ENCODE measurements at places on chromosomes 5 and 9.
A peak's percentile ranks its signal among the peaks of the same experiment; 100 is the strongest.

DNA sequence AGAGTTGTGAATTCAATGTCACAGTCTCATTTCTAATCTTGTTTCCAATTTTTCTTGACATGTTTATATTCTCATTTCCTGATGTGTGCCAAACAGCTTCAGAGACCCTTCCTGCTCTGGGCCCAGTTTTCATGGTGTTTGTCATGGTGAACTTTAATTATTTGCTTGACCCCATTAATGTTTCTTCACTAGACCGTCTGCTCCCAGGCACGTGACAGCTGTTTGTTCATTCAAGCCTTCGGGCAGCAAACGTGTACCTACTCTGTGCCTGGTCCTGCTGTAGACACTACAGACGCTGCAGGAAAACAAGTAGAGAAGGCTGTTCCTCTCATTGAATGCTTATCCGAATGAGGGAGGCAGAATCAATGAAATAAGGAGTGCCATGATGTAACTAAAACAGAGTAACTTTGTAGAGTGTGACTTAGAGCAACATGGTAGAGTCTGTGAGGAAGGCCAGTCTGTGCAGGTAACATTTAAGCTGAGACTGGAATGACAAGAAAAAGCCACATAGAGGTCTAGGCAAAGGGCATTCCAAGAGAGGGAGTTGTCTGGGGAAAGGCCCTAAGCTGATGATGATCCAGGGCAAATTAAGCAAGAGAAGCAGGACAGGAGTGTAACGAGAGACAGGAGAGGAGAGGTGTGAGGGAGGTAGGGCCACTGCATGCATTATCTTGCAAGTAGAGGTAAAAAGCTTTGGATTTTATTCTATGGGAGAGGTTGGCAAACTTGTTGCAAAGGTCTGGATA, 191.4 kb downstream of the SEMA5A start:
- DNase-seq, result no peak

DNA sequence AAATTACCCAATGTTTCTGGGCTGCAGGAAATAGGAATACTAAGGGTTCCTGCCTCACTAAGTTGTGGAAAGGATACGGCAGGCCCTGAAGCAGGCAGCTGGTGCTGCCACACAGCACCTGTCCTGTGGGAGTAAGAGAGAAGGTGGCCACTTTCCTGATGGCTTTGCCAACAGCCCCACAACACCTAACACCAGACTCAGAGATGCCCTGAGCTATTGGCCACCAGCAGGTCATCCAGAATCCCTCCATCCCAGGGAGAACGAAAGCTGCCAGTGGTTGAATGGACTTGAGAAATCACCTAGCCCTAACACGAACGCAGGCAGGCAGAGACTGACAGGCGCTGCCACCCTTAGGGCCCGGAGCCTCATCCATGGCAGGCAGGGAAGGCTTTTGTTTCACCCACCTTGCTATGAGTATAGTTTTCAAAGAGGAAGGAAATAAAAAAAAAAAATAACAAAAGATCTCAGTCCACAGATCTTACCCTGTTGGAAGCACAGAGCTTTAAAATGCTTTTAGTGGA, 82.2 kb downstream of the DCP2 start:
- DNase-seq, result no peak

- DNase-seq, result no peak
Measured at GRCh38 chr9:123002754-123003153, 30.7 kb upstream of the GPR21 start.

GRCh38 chr5:124045412-124045811, 533.4 kb downstream of the CSNK1G3 start:
- no peak for DNase-seq

- no peak for DNase-seq
Measured at GRCh38 chr5:4142842-4143241, 547.2 kb downstream of the IRX1 start.

- DNase-seq, result no peak
Measured at GRCh38 chr5:32163053-32163452, 11.1 kb downstream of the GOLPH3 start.

GRCh38 chr5:6360323-6361072, 17.8 kb downstream of the MED10 start:
- DNase-seq, result no peak

GRCh38 chr9:76725011-76725546, 39.2 kb upstream of the PCA3 start:
- DNase-seq, result no peak

- no peak for DNase-seq
Measured at GRCh38 chr9:110592044-110592830, 12.7 kb upstream of the SVEP1 start.

DNA sequence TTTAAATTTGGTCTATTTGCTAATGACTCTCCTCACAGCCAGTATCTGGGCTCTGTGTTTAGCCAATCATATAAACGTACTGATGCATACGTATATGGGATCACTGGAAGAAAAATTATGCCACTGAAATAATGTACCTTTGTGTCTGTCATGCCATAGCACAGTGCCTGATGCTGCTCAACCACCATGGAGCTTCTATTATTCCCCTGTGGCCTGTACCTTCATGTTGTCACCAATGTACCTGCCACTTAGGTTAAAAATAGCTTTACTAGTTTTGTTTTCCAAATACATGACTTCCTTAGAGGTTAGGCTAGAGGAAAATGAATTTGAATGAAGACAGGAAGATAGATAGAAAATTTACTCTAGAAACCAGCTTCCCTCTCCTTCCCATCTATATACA, 34.6 kb downstream of the HACD4 start:
- no peak for DNase-seq

DNA sequence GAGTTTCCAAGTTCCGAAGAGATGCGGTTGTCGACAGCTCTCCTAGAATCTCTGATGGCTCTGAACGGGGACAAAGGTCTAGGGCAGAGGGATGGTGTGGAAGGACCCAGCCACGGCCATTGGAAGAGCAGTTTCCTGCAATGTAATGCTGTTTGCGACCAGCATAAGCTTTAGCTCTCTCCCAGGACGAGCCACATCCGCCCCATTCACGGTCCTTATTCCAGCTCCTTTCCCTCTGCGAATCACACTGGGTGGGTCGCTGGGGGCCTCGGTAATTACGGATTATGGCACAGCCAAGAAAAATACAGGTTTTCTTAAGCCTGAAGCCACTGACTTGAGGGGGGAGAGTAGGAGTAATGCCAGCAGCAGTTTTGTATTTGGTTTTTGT, 22.7 kb downstream of the ANXA2R start:
- DNase-seq, result peak; percentile 46

GRCh38 chr5:141084487-141084989, 9.9 kb upstream of the PCDHB2 start:
- DNase-seq, result peak; percentile 32

- DNase-seq, result no peak
Measured at GRCh38 chr9:87010626-87011025, 63.3 kb upstream of the GAS1 start.

DNA sequence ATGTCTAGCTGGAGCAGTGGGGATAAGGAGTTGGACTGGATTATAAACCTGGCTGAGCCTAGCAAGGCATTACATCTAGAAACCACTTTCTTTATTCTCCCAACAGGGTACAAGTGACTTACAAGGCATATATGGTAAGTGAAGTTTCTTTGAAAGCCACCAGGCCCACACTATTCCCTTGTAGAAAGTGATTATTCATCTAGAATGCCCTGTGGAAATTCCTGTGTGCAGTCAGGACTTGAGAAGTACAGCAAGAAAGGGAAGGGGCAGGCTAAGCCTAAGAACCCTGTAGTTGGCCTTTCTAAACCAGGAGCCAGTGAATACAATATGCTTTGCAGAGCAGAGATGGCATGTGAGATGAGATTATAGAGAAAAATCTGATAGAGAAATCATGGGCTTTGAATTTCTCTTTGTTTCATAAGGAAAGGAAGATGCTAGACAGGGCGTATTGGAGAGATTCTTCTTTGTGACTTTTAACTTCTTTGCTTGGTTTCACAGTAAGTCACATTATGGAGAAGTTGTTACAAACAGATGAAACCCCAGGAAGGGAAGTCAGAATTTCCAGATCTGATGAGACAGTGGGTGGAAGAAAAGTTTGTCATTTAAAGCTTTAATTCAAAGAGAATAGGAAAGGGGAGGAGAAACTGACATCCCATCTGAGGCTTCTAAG, 321.7 kb downstream of the NDUFS4 start:
- no peak for DNase-seq

GRCh38 chr5:67350618-67351201, 154.1 kb upstream of the CD180 start:
- peak; percentile 30 for DNase-seq

DNA sequence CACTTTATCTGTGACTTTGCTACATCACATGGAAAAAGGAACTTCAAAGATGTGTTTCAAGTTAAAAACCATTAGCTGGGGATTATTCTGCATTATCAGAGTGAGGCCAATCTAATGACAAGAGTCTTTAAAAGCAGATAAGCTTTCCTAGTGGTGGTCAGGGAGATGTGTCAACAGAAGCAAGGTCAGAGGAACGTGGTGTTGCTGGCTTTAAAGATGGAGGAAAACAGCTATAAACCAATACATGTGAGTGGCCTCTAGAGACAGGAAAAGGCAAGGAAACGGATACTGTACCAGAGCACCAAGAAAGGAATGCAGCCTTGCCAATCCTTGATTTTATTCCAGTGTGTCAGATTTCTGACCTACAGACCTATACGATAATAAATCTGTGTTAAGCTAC, 204.2 kb downstream of the TAF11L14 start:
- DNase-seq, result no peak

DNA sequence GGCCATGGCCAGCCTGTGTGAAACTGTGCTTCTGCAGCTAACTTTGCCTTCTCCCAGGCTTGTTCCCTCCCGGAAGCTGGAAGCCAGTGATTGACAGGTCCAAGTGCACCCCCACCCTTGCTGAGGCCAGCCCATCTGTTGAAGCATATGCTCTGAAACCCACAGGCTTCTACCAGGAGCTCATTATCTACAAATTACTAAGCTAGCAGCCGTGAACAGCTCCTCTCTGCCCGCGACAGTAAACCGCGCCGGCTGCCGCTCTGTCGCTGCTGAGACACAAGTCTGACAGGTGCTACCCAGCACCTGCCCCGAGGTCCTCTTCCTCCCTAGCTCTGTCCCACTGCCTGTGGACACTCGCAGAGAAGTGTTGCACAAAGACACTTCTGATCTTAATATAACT, 490.9 kb downstream of the GADD45G start:
- DNase-seq, result no peak

DNA sequence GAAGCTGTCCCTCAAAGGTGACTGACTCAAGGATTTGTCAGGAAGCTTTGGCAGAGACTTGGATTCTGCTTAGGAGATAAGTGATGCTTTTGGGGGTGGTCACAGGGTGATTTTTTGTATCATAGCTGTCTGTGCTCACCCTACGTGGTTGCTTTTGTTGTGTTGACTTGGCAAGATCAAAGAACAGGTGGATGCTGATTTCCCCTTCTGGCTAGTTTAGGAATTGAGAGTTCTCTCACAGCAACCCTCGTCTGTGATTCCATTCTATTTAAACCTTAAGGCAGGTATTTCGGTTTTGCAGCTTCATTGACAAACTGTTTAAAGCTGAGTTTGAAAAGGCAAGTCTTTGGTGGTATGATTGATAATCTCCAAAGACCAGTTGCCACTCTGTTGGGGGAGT, 27.2 kb downstream of the ARHGAP26 start:
- no peak for DNase-seq

- DNase-seq, result no peak
Measured at GRCh38 chr5:96565582-96566265, 96.5 kb upstream of the CAST start.

DNA sequence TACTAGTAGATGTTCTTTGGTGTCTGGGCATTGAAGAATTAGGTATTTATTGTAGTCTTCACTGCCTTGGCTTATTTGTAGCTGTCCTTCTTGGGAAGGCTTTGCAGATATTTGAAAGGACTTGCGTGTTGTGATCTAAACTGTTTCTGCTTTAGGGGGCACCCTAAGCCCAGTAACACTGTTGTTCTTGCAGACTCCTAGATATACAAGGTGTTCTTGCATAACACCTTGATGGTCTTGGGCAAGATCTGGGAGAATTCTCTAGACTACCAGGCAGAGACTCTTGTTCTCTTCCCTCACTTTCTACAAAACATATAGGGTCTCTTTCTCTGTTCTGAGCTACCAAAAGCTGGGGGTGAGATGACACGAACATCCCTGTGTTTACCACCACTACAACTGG, 179.1 kb downstream of the FAM170A start:
- DNase-seq, result no peak

DNA sequence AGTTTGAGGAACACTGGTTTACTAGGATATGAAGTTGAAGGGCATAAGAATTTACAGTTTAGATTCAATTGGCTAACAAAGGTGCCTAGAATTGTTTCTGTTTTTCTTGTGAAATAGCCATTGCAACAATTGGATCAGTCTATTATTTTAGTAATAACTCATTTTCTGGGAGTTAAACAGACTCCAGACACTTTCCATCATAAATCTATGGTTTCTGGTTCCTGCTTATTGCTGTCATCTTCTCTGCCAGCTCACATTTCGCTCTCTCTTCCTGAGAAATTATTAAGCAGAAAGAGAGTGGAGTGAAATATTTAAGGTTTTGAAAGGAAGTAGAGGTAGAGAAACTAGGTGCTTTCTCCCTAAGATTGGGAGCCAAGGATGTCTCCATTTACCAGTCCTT, 165.1 kb upstream of the PRR16 start:
- DNase-seq, result no peak

- no peak for DNase-seq
Measured at GRCh38 chr5:74356009-74356695, 284.4 kb downstream of the ENC1 start.

- DNase-seq, result peak; percentile 76
Measured at GRCh38 chr5:100904259-100904861, 1.3 kb upstream of the ST8SIA4 start.

- no peak for DNase-seq
Measured at GRCh38 chr5:59660737-59661136, 232.8 kb downstream of the PDE4D start.

DNA sequence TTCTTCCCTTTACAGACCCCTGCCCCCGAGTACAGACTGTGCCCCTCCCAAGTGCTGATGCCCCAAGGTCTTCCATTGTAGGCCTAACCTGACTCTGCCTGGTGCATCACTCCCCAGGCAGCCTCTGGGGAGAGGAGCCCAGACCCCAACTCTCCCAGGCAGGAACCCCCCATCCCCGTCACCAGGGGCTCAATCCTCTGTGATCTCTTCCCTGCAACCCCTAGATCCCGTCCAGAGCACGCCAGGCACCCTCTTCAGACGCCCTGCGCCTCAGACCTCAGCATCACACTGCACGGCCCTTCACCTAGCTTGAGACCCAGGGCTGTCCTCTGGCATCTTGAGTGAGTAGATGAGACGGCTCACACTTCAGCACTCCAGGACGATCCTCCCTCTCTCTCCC, 6.4 kb upstream of the EGR1 start:
- no peak for DNase-seq

DNA sequence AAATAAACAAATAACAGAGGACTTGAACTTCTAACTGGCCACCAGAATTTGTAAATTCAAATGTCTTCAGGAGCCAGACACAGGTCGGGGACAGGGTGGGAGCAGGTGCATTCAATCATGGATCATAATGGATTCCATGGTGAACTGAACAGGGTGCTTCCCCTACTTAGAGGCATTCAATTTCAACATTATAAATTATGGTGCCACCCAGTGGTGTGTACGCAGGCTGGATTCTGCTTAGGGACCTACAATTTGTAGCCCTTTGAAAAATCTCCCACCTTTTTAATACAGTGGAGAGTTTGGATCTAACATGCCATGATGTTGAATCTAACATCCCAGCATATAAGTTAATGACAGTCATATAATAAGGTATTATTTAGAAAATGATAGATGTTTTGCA, 22.3 kb downstream of the KLF9 start:
- DNase-seq, result no peak

- DNase-seq, result no peak
Measured at GRCh38 chr9:112273876-112274275, 59.5 kb downstream of the PTBP3 start.

GRCh38 chr9:130459941-130460669, 15.3 kb downstream of the ASS1 start:
- no peak for DNase-seq

- DNase-seq, result peak; percentile 15
Measured at GRCh38 chr5:58887721-58888409, 305.0 kb downstream of the RAB3C start.
